Vagina (tissue), 2 donors: ENCODE measurements at places on chromosomes 16 and 17.

DNA sequence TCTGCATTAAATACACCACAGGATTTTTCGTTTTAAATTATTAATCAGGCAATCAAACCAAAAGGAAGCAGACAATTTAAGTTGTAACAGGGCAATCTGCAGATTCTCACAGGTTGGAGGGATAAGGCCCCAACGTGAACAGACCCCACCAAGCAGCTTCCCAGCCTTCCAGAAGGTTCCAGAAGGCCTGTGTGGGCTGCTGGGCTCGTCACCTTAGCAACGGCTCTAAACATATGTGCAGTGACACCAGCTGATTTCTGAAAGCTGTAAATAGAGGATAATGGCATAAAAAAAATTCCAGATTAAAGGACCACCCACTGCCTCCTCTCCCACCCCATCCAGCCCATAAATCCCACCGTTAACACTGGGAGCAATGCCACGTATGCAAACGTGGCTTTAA, 123.8 kb downstream of the ZNF778 start:
- DNase-seq = no peak

GRCh38 chr17:2137342-2138098, 82.6 kb downstream of the HIC1 start:
- no peak for DNase-seq

- DNase-seq = no peak
These were observed 5.9 kb downstream of the FASN start for GRCh38 chr17:82092094-82092586.

- no peak for DNase-seq
These were observed 104.1 kb upstream of the TMEM132E start for GRCh38 chr17:34475296-34475695.

GRCh38 chr16:25260416-25260815, 2.8 kb upstream of the ZKSCAN2 start:
- DNase-seq = no peak
